Effector memory CD4-positive, alpha-beta T cell (primary cell): ENCODE measurements at places on chromosomes 5 and 9.

GRCh38 chr9:112166176-112167140 lies 8.6 kb downstream of the SUSD1 start:
- no peak overlapping the region for H3K4me3 ChIP-seq
- H3K27me3 ChIP-seq, result no peaks in the 10 kb centered on the region
- H3K36me3 ChIP-seq, result no peaks in the 10 kb centered on the region
- peaks cover 3% of the 10 kb centered on the region for H3K4me1 ChIP-seq
- no peak overlapping the region for H3K27ac ChIP-seq

DNA sequence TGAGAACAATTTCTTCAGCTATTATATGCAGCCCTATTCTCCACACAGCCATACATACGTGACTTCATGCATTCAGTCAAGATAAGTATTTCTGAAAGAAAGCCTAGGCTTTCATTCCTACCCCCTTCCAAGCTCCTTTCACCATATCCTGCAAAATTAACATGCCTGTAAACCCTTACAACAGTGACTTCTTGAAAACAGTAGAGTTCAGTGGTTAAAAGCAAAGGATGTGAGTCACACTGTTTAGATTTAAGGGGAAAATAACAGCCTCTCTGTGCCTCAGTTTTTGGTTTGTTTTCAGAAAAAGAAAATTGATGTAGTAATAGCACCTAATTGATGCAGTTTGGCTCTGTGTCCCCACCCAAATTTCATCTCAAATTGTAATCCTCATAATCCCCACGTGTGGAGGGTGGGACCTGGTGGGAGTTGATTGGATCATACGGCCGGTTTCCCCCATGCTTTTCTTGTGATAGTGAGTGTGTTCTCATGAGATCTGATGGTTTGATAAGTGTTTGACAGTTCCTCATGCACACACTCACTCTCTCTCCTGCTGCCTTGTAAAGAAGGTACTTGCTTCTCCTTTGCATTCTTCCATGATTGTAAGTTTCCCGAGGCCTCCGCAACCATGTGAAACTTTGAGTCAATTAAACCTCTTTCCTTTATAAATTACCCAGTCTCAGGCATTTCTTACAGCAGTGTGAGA lies 264.8 kb downstream of the CETN3 start:
- H3K27ac ChIP-seq, result no peak overlapping the region
- no peaks in the 10 kb centered on the region for H3K4me1 ChIP-seq
- no peaks in the 10 kb centered on the region for H3K27me3 ChIP-seq

- no peak overlapping the region for H3K27ac ChIP-seq
- peaks cover 9% of the 10 kb centered on the region for H3K27me3 ChIP-seq
- no peak overlapping the region for H3K4me3 ChIP-seq
These were observed 31.2 kb downstream of the BTNL9 start for GRCh38 chr5:181071257-181071656.

- H3K27me3 ChIP-seq, result no peaks in the 10 kb centered on the region
- peak overlapping the region; percentile 89 for H3K4me3 ChIP-seq
- H3K4me1 ChIP-seq, result peaks cover 7% of the 10 kb centered on the region
- peak overlapping the region; percentile 82 for H3K27ac ChIP-seq
- H3K36me3 ChIP-seq, result no peaks in the 10 kb centered on the region
These were observed 910 bp downstream of the TDRD7 start for GRCh38 chr9:97412626-97413385.

DNA sequence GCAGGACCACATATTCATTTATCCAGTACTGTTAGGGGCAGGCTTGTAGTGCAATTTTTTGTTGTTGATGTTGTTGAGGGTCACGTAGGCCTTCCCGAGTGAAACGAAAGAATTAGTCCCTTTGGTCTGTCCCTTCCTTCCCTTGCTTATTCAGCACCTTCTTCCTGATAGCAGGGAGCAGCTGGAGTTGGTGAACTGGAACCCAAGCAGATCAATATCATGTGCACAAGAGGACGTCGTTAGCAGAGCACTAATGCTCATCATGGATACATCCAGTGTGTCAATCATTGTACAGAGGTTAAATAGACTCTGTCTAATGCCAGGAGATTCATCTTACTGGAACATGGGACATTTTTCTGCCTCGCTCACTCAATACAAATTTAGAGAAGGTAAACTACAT lies 33.0 kb upstream of the MAP1B start:
- H3K27ac ChIP-seq, result no peak overlapping the region
- DNase-seq, result no peak
- H3K36me3 ChIP-seq, result no peaks in the 10 kb centered on the region
- no peaks in the 10 kb centered on the region for H3K27me3 ChIP-seq

GRCh38 chr5:79521156-79521555 lies 7.2 kb upstream of the HOMER1 start:
- no peak overlapping the region for H3K4me3 ChIP-seq
- H3K36me3 ChIP-seq, result no peaks in the 10 kb centered on the region
- no peaks in the 10 kb centered on the region for H3K27me3 ChIP-seq
- no peak for DNase-seq
- H3K4me1 ChIP-seq, result no peaks in the 10 kb centered on the region
- H3K27ac ChIP-seq, result no peak overlapping the region

- H3K4me3 ChIP-seq, result no peak overlapping the region
- no peaks in the 10 kb centered on the region for H3K36me3 ChIP-seq
- DNase-seq, result no peak
- H3K27me3 ChIP-seq, result no peaks in the 10 kb centered on the region
These were observed 82.8 kb upstream of the SPATA31C2 start for GRCh38 chr9:88221105-88221504.

- H3K27ac ChIP-seq, result no peak overlapping the region
- H3K36me3 ChIP-seq, result no peaks in the 10 kb centered on the region
- DNase-seq, result no peak
- H3K4me3 ChIP-seq, result no peak overlapping the region
- H3K4me1 ChIP-seq, result no peaks in the 10 kb centered on the region
- H3K27me3 ChIP-seq, result no peaks in the 10 kb centered on the region
These were observed 593.1 kb upstream of the DAB2 start for GRCh38 chr5:40017918-40018317.
